Osteoblast (primary cell): ENCODE measurements at places on chromosomes 11 and 22. TPM values are rescaled to one million over a fixed set of nuclear protein-coding genes. Genes with fewer than 3 reads are reported as not detected.

CADM1 gene
- total RNA-seq = 71.6 and 86.5 TPM in 2 replicates

TENM4 gene
- 63.3 and 76.9 TPM in 2 replicates for total RNA-seq

TMEM135 gene
- 35.8 and 56.0 TPM in 2 replicates for total RNA-seq

MB gene
- 0.36 TPM in 1 of 2 replicates, not detected in the other for total RNA-seq

MARK2 gene
- 13.8 and 14.8 TPM in 2 replicates for total RNA-seq

SLC37A2 gene
- 0.29 and 0.36 TPM in 2 replicates for total RNA-seq

CCDC179 gene
- not detected in 2 replicates for total RNA-seq
